Activated T-cell treated with anti-CD3 and anti-CD28 coated beads for 1 hour (primary cell): ENCODE measurements at places on chromosomes 11 and 22.

DNA sequence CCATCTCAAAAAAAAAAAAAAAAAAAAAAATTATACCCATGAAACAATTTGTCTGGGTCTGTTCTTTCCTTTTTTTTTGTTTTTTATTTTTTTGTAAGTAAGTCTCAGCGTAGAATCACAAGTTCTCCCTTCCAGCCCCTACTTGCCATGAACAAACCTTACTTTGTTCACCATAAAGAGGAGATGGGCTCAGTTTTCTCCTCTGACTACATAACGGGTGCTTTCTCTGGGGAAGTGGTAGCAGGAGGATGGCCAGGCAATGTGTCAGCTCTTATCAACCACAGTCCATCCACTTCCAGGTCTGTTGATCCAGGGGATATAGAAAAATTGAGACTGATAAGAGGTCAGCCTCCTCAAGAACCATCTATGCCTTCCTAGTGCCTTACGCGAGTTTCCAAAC, 11.0 kb downstream of the ASCC2 start:
- no peak for DNase-seq

GRCh38 chr11:41250408-41250935, 209.0 kb downstream of the LRRC4C start:
- DNase-seq: no peak

- no peak for DNase-seq
Observed at GRCh38 chr22:23984430-23984829, 4.5 kb downstream of the GSTT2 start.

- DNase-seq: no peak
Observed at GRCh38 chr22:30047364-30047738, 32.9 kb upstream of the HORMAD2 start.

GRCh38 chr11:102110761-102111010, 439 bp downstream of the YAP1 start:
- DNase-seq: no peak

- no peak for DNase-seq
Observed at GRCh38 chr11:11519184-11519583, 102.6 kb downstream of the GALNT18 start.

DNA sequence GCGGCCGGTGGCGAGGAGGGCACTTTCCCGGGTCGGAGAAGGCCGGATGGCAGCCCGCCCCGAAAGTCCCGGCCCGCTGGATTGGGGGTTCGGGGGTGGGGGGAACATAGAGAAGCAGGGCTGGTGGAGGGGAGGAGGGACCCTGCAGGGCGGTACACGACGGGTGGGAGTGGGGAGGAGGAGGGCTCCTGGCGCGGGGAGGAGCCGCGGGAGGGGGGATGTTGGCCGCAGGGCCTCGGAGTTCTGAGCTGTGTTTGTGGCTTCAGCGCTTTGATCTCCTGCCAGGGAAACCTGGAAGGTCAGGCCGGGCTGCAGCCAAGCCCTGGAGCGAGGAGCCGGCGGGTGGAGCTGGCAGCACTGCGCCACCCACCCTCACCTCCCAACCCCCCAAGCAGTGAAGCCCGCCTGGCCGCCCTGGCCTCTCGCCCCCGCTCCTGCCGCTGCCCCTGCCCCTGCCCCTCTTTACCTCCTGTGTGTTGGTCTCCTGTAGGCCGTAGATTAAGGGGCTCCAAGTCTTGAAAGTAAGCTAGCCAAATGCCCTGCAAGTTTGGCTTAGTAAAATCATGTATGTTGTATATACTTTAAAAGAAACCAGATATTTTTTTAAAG, 30.9 kb downstream of the C22orf31 start:
- DNase-seq: no peak
